ENCODE measurements at places on chromosomes 16 and 17. TPM values are rescaled to one million over a fixed set of nuclear protein-coding genes. Genes with fewer than 3 reads are reported as not detected.
A peak's percentile ranks its signal among the peaks of the same experiment; 100 is the strongest.

GRCh38 chr16:72300892-72301291 lies 128.9 kb upstream of the PMFBP1 start:
- no peak for DNase-seq

- DNase-seq = peak; percentile 31
These were observed 24.8 kb upstream of the METRNL start for GRCh38 chr17:83054518-83055125.

GRCh38 chr16:56625140-56625942 lies at the start of gene MT1E:
Gene MT1E (plus strand): TSS chr16:56625781. CDS start chr16:56625852, 71 bp downstream.
- DNase-seq = peak; percentile 84

DNA sequence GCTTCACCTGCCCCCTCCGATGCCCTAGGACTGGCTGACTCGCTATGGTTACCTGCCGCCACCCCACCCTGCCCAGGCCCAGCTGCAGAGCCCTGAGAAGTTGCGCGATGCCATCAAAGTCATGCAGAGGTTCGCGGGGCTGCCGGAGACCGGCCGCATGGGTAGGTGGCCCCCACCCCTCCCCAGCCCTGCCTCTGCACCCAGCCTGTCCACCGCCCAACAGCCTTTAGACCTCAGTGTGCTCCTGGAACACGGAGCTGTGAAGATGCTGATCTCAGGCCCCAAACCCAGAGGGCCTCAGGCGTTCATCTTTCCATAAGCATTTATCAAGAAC lies 993 bp downstream of the MMP25 start:
- DNase-seq = no peak

GRCh38 chr16:29916979-29917378 lies 9.0 kb downstream of the KCTD13 start:
- no peak for DNase-seq

GRCh38 chr17:2466931-2467330 lies 44.8 kb downstream of the METTL16 start:
- no peak for DNase-seq

DNA sequence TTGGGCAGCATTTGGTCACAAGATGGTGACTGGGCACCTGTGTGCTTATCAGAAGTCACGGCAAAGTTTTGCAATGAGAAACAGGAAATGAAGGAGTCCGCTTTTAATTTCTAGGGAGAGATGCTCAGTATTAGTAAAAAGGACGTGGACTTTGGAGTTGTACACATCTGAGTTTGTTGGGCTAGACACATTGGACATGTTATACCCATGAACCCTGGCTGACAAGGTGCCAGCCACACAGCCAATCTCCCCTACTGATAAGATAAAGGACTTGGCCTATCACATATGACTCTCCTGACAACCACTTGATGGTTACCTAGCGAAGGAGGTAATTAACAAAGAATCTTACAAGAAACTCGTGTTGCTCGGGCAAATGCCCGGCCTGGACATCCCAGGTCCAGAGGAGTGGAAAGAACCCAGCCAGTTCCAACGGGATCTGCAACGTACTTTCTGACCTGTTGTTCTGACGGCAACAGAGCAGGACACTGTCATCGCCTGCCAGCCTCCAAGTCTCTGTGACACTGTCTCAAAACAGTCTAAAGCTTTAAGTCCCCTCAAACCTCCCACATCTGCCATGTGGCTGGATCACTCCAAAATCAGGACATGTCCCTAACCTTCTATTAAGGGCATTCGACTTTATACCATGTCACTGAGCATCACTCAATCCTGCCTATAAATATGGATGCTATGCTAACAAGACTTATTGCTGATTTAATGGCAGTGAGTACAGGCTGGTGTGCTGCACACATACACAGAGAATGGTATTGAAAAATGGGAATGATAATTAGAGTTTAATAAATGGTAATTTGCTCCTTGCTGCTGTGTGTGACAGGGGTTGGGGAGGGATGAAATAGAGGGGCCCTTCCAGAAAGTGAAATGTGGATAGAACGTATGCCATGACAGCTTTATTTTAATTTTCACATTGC lies 47.6 kb upstream of the LYRM9 start:
- no peak for DNase-seq

- DNase-seq = peak; percentile 44
These were observed 66.1 kb downstream of the SMG6 start for GRCh38 chr17:2237521-2237921.

- DNase-seq = no peak
These were observed 55.1 kb upstream of the GSG1L start for GRCh38 chr16:28118637-28119036.

DNA sequence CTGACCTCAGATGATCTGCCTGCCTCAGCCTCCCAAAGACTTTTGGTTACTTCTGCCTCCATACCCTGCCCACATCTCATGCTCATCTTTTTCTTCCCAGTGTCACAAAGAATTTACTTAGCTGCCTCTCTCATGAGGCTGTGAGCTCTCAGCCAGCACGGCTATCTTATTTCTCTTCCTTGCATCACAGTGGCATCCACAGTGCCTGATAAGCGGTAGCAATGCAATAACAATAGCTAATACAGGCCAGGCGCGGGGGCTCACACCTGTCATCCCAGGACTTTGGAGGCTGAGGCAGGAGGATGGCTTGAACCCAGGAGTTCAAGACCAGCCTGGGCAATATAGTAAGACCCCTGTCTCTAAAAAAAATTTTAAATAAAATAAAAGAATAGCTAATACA lies 15.5 kb upstream of the MARVELD3 start:
- no peak for DNase-seq

The PABPN1L gene
- total RNA-seq = not detected

The OTOA gene
- 1.5 TPM for total RNA-seq

The BIRC5 gene
- total RNA-seq = 0.33 TPM

The KCNJ18 gene
- total RNA-seq = not detected

The CCL7 gene
- not detected for total RNA-seq

The CCL23 gene
- total RNA-seq = 1.3 TPM
